ENCODE measurements at places on chromosomes 16 and 17.

DNA sequence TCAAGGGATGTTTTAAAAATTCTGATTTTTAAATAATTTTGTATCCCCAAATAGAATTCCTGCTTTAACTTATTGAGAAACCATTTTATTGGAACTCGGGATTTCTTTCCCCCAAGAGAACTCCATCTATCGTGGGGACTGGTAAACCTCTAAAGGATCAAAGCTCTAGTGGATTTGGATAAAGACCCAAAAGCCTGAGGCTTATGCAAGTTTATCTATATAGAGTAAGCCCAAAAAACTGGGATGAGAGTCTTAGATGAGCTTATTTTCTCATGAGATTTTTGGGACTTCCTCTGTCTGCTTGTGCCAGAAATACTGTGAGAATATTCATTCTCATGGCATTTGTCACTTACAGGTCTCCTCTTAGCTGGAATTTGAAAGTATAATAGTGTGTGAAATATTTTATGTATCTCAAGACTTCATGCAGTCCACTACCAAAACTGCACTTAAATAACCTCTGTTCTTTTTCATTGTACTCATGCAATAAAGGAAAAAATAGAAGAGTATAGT lies 333.1 kb downstream of the BCAS3 start:
- no peak for DNase-seq

DNA sequence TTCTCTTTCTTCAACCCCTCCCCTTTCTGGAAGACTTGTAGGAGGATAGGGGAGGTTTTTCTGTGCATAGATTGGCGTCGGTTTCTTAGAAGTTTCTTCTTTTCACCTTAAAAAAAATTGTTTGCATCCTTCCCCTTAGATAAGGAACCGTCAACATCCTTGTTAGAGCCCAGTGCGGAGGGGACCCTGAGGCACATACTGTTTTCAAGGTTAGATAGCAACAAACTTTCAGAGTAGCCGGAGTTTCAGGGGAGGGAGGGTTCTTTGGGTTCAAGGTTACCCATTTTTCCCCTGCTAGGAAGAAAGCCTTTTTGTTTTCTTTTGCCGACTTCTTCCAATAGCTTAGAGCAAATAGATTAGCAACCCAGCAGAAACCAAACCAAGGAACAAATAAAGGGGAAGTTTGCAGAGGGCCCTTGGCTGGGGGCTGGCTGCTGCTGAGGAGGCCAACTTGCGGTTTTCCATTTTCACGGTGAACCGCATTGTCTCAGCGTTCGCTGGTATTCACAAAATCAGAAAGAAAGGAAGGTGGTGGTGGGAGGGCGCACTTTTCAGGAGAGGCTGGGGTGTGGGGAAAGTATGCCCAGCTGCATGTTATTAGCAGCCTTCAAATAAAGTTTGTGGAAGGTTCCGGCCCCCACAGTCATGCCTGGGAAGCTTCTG lies 28.8 kb downstream of the MSI2 start:
- DNase-seq = no peak

GRCh38 chr16:55376045-55376444 lies 52.0 kb downstream of the IRX6 start:
- no peak for DNase-seq

- DNase-seq = no peak
Measured at GRCh38 chr17:557371-557770, 157.3 kb downstream of the VPS53 start.

- no peak for DNase-seq
Measured at GRCh38 chr16:88737298-88738150, 31.2 kb downstream of the CTU2 start.

GRCh38 chr17:75301502-75302206 lies 12.4 kb upstream of the SLC25A19 start:
- no peak for DNase-seq

DNA sequence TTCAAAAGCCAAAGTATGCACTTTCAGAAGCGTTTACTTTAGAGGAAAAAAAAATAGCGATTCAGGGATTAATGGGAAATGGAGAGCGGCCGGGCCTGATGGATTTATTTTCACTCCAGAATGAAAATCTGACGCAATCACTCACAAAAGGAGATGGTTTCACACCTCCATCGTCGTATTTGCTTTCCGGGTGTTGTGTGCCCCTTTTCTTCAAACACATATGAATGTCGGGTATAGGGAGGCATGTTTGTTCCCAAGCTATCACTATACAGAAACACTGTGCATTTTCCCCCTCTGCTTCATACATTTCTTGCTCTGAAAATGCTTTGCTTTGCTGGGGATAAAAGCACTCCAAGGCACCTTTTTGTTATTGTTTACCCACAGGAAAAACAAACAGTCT lies 562.2 kb upstream of the ZFHX3 start:
- DNase-seq = no peak

- DNase-seq = no peak
Measured at GRCh38 chr16:47872225-47872624, 283.6 kb downstream of the ABCC12 start.

GRCh38 chr17:7294614-7295153 lies at the start of gene YBX2:
Gene YBX2, minus strand, starts transcription at chr17:7294639. Its CDS starts 139 bp downstream, at chr17:7294500.
- DNase-seq = no peak
